Pancreas (tissue), 10 donors: ENCODE measurements at places on chromosomes 16 and 17. TPM values are rescaled to one million over a fixed set of nuclear protein-coding genes. Genes with fewer than 3 reads are reported as not detected.

Gene SOX9
- 76.1 TPM for total RNA-seq

Gene AOC3
- total RNA-seq = 8.6 TPM

Gene RCVRN
- total RNA-seq = not detected

Gene PIPOX
- 0.87 TPM for total RNA-seq

Gene TMEM97
- total RNA-seq = 73.9 TPM

Gene HSD3B7
- 17.4 TPM for total RNA-seq

Gene KRTAP3-1
- not detected for total RNA-seq

Gene CHST6
- total RNA-seq = 0.13 TPM

Gene TBX4
- total RNA-seq = not detected

Gene PTGES3L
- total RNA-seq = 0.32 TPM

Gene SYCE1L
- total RNA-seq = 0.52 TPM

Gene TP53TG3
- not detected for total RNA-seq
